ENCODE measurements at places on chromosomes 12 and 14.

DNA sequence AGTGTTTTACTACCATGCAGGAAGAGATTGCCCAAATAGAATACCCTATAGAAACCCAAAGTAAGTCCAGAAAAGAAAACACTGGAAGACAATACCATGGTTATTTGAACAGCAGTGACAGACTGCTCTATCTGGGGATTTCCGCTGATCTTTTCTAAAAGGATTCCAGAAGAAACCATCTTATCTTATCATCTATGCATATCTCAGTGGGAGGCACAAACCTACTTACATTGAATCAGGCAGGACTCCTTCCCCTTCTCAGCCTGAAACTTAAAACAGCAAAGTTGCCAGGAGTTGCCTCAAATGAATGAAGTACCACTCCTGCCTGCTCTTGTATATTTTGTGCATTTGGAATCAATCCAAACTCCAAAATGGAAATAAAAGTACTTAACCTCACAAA, 56.7 kb upstream of the NR2C1 start:
- DNase-seq = peak; percentile 44

DNA sequence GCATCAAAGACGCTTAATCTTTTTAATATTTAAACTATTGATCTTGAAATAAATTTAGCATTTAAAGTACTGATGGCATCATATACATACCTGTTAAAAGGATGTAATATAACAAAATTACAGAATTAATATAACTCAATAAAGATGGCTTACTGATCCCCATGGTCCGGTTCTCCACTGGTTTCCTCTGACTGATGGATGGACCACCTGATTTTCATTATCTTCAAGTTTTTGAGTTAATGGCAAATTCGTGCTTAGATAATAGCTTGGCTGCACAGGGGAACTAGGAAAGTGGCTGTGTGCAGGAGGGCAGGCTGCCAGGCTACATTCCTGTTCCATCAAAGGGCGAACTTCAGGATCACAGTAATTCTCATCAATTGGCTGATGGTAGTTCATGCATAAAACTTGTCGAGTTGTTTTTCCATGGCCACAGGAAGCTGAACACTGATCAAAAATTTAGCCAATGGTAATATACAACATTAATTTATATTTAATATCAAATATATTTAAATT, 123.9 kb downstream of the ADAMTS20 start:
- no peak for DNase-seq

- peak; percentile 2 for DNase-seq
Observed at GRCh38 chr14:81062816-81063215, 107.4 kb downstream of the TSHR start.

DNA sequence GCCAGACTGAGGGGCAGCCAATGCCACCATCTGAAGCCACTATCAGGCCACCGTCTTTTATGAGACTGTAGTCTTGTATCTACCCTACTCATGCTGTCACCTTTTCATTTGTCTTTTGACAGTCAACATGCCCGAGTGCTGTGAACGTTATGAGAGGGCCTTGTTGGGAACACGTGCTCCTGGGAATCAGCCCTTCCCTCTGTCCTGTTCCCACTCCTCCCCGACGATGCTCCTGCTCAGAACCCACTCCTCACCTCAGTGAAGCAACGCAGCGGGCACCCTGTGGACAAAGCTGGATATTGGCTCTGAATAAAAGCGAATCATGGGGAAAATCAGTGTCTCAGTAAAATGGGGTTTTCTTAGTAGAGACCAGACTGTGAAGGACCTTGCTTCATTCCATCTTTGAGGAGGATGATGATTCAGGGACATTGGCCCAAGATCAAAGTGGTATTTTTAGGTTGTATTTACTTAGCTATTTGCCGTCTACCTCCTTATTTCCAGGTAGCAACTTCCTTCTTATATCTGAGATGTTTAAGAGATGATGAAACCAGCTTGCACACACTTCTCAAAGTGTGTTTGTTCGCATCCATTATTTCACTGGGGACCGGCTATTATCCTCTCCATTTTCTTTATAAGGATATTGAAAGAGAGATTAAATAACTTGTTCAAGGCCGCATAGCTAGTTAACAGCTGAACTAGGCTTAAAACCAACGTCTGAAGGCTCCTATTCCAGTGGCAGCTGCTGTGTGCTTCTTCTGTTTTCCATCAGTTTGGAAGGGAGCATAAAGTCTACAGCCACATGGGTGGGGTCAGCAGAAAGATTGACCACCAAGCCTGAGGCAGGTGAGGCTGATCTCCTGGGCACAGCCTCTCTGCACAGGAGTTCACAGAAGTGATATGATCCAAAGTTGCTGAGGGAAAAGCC, 43.9 kb upstream of the CTDSP2 start:
- peak; percentile 25 for DNase-seq

- DNase-seq = peak; percentile 55
Observed at GRCh38 chr12:122834104-122834920, 945 bp upstream of the HIP1R start.

- DNase-seq = no peak
Observed at GRCh38 chr12:132444957-132445883, 44.7 kb upstream of the FBRSL1 start.

GRCh38 chr12:13175499-13175898, 21.0 kb upstream of the EMP1 start:
- peak; percentile 66 for DNase-seq

DNA sequence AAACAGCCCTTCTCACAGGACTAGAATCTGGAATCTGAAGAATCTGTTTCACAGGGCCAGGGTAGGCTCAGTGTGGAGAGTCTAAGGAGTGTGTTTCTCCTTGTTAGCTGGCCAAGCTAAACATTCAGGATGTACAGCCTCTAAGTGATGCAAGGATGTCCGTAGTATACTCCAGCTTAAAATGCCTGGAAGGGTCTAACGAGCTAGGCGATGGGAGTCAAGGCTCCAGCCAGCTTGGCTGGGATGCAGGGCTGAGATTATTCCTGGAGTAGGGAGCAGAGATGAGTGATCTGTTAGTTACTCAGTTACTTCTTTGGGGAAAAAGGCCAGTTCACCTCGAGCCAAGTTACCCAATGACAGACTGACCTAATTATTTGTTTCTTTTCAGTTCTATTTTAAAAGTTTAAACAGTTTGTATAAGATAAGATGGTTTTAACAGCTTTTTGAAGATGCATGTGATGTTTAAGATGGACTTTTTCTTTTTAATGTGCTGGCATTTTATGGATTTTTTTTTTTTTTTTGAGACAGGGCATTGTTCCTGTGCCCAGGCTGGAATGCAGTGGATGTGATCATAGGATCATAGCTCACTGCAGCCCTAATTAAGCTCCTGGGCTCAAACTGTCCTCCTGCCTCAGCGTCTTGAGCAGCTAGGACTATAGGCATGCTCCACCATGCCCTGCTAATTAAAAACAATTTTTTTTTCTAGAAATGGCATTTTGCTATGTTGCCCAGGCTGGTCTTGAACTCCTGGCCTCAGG, 41.1 kb downstream of the SYNE2 start:
- peak; percentile 95 for DNase-seq

GRCh38 chr12:131077931-131078391, 124.3 kb downstream of the ADGRD1 start:
- no peak for DNase-seq

GRCh38 chr14:101544550-101544949, 16.7 kb upstream of the DIO3 start:
- no peak for DNase-seq

DNA sequence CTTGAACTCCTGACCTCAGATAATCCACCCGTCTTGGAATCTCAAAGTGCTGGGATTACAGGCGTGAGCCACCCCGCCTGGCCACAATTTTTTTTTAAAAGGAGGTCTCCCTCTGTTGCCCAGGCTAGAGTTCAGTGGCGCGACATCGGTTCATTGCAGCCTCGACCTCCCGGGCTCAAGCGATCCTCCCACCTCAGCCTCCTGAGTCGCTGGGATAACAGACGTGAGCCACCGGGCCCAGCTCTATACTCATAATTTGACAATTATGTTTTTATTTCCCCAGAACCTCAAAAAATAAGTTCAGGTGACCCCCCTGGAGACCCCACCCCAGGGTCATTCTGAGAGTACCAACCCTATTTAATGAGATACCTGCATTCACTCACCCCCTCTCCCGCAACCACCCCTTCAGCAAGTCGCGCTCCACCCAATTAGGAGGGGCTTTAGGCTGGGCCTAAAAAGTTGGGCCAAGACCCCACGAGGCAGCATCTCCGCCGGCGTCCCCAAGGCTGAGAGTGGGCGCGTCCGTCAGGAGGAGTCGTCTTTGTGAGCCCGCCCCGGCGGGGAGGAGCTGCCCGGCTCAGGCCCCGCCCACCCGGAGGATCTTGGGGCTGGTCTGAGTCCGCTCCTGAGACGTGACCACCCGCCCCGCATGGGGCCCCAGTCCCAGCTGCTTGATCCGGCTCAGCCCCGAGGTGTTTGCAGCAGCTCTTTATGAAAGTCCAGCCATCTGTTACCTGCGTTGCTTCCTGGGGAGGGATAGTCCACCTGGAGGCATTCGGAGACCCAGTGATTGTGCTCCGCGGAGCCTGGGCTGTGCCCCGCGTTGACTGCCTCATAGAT, at the start of gene ANKRD33:
TSS of gene ANKRD33 (plus strand) at position 628 of the 840 bp plus-strand sequence. CDS start at position 712, 84 bp downstream.
- no peak for DNase-seq

GRCh38 chr12:100445081-100445481, 28.6 kb upstream of the NR1H4 start:
- no peak for DNase-seq

DNA sequence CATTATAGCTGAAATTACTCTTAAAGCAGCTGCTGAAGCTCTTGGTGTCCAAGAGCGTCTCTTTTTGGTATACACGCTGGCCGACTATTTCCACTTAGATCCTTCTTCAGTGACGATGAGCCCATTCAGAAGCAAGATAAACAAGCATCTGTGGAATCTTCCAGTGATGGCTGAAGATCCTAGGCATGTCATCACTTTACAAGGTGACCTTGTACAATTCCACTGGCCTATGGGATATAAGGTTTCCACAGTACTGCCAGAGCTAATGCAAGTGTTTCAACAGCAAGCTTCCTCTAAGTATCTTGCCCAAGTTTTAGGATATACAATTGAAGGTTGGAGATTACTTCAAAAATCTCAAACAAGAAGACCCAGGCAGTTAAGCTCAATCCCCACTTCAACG, 47.0 kb downstream of the INTS13 start:
- no peak for DNase-seq

DNA sequence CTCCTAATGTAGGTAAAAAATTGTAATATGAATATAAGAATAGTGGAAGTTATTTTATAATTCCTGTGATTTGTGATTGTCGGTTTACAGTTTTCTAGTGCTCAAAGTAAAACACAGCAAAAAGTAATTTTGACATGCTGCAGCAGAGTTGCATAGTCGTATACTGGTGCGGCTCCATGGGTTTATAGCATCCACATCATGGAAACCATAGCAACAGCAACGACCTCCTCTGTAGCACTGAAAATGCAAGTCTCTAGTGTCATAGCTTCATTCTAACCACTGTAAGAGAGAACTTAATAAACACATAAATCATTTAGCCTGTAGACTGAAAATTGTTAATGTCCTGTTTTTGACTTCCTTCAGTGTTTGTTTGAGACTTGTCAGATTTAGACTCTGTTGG, 574.3 kb downstream of the KCNH5 start:
- DNase-seq = no peak

DNA sequence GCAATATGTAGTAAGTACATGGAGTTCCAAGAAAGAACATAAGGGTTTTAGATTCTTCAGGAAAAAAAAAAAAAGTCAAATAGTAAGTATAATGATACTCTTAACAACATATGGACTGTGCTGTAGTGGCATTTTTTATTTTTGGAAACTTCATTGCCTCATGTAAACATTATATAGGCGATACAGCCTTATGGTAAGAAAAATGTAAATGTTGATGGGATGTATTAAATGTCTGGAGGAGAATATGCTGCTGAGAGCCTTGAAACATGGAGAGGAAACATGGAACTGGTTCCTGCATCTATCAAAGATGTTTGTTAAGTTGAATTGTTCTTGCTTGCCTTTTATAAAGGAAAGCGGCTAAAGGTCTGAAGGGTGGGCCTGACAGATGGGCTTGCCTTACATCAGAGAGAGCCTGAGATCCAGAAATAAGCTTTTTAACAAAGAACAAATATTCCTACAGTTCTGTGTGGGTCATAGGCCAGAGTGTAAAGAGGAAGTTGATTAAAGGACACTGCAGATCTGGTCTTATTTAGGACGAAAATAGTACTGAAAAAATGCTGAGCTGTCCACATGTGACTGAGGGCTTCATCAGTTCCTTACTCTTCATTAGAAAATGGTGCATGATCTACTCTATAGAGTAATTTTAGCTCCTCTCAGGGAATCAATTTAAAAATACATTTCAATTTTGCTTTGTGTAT, 448.1 kb upstream of the DCN start:
- no peak for DNase-seq

DNA sequence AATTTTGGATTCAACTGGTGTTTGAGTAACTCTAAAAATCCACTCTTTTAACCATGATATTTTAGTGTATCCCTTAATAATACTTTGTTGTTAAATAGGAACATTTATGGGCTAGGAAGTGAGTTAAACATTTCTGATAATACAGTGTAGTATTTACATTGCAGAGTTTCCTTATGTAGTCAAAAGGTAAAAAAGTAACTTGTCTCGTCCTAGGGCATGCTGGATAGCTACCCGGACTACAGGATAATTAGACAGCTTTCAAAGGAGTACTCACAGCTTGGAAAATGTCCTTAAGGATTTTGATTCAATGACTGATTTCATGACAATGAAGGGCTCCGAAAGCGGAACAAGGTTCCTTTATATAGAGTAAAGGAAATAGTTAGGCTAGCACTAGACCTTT, 14.5 kb upstream of the KITLG start:
- no peak for DNase-seq
